Neuronal stem cell (in vitro differentiated cells): ENCODE measurements at places on chromosomes 2 and 18.
A peak's percentile ranks its signal among the peaks of the same experiment; 100 is the strongest.

DNA sequence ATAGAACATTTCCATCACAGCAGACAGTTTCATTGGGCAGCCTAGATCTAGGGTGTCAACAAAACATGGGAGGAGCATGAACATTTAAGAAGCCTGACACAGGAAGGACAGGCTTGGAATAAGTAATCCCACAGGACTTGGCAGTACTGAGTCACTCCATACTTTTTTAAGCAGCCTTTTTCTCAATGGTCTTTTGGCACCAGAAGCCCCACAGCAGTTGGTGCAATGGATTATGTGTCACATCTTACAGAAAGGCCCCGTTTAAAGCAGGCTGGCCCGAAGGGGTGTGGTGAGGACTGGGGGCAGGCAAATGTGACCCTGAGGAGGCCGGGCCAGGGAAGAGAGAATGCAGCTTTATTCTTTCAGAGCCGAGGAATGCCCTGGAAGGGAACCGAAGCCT is 26.6 kb downstream of the SPTBN1 start:
- no peaks in the 10 kb centered on the region for H3K36me3 ChIP-seq
- peaks cover 9% of the 10 kb centered on the region for H3K4me1 ChIP-seq
- DNase-seq, result peak; percentile 18

GRCh38 chr2:54956111-54956627 is 94.1 kb downstream of the RTN4 start:
- H3K4me1 ChIP-seq, result no peaks in the 10 kb centered on the region
- no peak overlapping the region for H3K27ac ChIP-seq
- no peaks in the 10 kb centered on the region for H3K36me3 ChIP-seq
- H3K4me3 ChIP-seq, result no peak overlapping the region

- no peak for DNase-seq
- H3K27me3 ChIP-seq, result no peaks in the 10 kb centered on the region
- H3K36me3 ChIP-seq, result no peaks in the 10 kb centered on the region
- no peak overlapping the region for H3K27ac ChIP-seq
Measured at GRCh38 chr2:55063226-55063625, 13.0 kb upstream of the RTN4 start.

GRCh38 chr2:150532879-150533278 is 45.4 kb upstream of the RND3 start:
- H3K27me3 ChIP-seq, result no peaks in the 10 kb centered on the region
- H3K36me3 ChIP-seq, result no peaks in the 10 kb centered on the region
- H3K27ac ChIP-seq, result no peak overlapping the region
- DNase-seq, result no peak
- no peak overlapping the region for H3K4me3 ChIP-seq

GRCh38 chr2:4866198-4866597 is 826.0 kb upstream of the SOX11 start:
- no peaks in the 10 kb centered on the region for H3K36me3 ChIP-seq
- H3K4me1 ChIP-seq, result peaks cover 1% of the 10 kb centered on the region
- no peaks in the 10 kb centered on the region for H3K27me3 ChIP-seq
- no peak overlapping the region for H3K27ac ChIP-seq
- H3K4me3 ChIP-seq, result no peak overlapping the region

DNA sequence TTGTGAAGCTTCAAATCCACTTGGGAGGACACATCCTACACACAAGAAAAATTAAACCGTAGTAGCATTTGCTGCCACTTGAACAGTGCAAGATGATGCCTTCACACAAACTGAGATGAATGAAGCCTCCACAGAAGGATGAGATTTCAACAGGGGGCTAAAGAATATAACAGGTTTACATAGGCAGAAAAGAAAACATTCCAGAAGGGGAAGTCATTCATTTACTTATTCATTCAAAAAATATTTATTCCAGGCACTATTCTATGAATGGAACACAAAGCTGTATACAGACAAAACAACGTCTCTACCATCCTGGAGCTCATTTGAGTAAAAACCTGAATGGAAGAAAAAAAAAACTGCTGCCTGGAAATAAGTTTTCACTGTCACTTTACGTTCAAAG is 170.5 kb downstream of the CDH20 start:
- H3K27ac ChIP-seq, result no peak overlapping the region
- no peaks in the 10 kb centered on the region for H3K36me3 ChIP-seq
- no peak for DNase-seq
- no peaks in the 10 kb centered on the region for H3K27me3 ChIP-seq

GRCh38 chr18:54787616-54788015 is 40.7 kb upstream of the RAB27B start:
- no peak overlapping the region for H3K4me3 ChIP-seq
- H3K36me3 ChIP-seq, result no peaks in the 10 kb centered on the region
- no peaks in the 10 kb centered on the region for H3K27me3 ChIP-seq
- no peak overlapping the region for H3K27ac ChIP-seq
- no peak for DNase-seq

DNA sequence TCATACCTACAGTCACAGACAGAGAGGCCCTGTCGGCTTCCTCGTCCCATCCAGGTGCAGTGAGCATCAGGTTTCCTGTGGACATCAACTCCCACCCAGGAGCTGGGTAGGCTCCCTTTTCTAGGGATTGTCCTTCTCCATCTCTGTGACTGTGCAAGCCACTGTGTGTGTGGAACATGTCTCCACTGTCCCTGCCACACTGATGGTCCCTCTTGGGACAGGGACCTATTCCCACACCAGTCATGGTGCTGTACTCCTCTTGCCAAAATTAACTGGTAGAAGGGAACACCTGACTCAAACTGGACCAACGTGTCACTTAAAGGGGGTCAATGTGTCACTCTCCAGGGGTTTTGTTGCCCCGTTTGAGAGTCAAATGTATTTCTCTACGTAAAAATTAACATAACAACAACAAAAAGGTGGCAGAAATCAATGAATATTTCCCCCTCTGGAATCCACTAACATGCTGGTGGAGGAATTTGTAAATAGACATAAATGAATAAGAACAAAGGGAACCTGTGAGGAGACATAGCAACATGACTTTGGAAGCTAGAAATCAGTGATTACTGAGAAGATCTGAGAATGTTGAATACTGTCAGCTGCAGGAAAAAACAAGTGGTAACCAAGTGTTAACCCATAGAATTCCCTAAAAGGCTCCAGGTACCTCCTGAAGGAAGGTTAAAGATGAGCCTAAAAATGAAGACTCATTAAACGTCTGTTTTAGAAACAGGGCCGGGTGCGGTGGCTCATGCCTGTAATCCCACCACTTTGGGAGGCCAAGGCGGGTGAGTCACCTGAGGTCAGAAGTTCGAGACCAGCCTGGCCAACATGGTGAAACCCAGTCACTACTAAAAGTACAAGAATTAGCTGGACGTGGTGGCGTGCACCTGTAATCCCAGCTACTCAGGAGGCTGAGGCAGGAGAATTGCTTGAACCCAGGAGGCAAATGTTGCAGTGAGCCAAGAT is 40.4 kb downstream of the SH2D6 start:
- H3K36me3 ChIP-seq, result no peaks in the 10 kb centered on the region
- no peak for DNase-seq
- no peak overlapping the region for H3K4me3 ChIP-seq
- peaks cover 2% of the 10 kb centered on the region for H3K27me3 ChIP-seq
- no peak overlapping the region for H3K27ac ChIP-seq
- H3K4me1 ChIP-seq, result no peaks in the 10 kb centered on the region

- no peak overlapping the region for H3K27ac ChIP-seq
- H3K36me3 ChIP-seq, result no peaks in the 10 kb centered on the region
- no peaks in the 10 kb centered on the region for H3K27me3 ChIP-seq
- no peak overlapping the region for H3K4me3 ChIP-seq
- H3K4me1 ChIP-seq, result no peaks in the 10 kb centered on the region
- DNase-seq, result no peak
Measured at GRCh38 chr2:167833294-167833693, 414.1 kb downstream of the STK39 start.

DNA sequence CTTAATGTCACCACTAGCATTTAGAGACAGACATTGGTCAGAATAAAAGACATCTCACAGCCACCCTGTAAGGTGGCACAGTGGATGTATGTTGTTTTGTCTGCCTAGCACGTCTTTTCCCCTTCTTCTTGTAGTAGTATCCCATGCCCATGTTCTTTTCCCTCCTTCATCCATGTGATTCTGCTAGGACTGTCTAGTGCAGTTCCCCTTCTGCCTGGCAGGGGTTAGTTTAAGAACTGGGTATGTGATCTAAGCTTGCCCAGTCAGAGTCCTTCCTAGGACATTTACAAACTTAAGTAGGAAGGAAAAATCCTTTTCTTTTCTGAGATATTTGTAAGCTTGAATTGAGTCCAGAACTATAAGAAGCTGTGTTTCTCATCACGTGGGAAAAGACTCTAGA is 172.3 kb downstream of the BABAM2 start:
- H3K27me3 ChIP-seq, result no peaks in the 10 kb centered on the region
- H3K4me1 ChIP-seq, result no peaks in the 10 kb centered on the region
- H3K27ac ChIP-seq, result no peak overlapping the region
- no peaks in the 10 kb centered on the region for H3K36me3 ChIP-seq
- DNase-seq, result no peak
- no peak overlapping the region for H3K4me3 ChIP-seq

- H3K27ac ChIP-seq, result no peak overlapping the region
- H3K4me1 ChIP-seq, result peaks cover 13% of the 10 kb centered on the region
- H3K36me3 ChIP-seq, result no peaks in the 10 kb centered on the region
- DNase-seq, result no peak
- peak overlapping the region; percentile 34 for H3K4me3 ChIP-seq
Measured at GRCh38 chr2:66431846-66432587, 2.9 kb upstream of the MEIS1 start.

GRCh38 chr2:173574324-173575112 is 219.8 kb downstream of the CDCA7 start:
- no peak overlapping the region for H3K27ac ChIP-seq
- H3K4me1 ChIP-seq, result no peaks in the 10 kb centered on the region
- DNase-seq, result no peak
- no peaks in the 10 kb centered on the region for H3K36me3 ChIP-seq
